Mammary epithelial cell (primary cell): ENCODE measurements at places on chromosomes 5 and 9. TPM values are rescaled to one million over a fixed set of nuclear protein-coding genes. Genes with fewer than 3 reads are reported as not detected.
A peak's percentile ranks its signal among the peaks of the same experiment; 100 is the strongest.

DNA sequence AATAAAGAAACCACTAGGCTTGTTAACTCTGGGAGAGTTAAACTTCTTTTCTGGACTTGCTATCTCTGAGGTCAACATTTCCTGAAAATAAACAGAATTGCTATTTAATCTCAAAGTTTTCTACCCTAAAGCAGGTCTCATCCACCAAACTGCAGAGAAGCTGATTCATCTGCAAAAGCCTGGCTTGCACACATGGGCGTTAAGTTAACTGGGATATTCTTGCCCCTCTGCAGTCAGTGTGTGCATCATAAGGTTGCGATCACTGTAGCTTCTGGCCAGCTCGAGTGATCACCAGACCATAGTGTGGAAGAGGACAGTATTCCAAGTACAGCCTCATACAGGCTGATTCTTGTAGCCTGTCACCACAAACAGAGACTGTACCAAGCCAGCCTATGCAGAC is 99.2 kb downstream of the SPOCK1 start:
- DNase-seq, result no peak

SLF1 gene
- total RNA-seq, result 4.2 TPM

DNA sequence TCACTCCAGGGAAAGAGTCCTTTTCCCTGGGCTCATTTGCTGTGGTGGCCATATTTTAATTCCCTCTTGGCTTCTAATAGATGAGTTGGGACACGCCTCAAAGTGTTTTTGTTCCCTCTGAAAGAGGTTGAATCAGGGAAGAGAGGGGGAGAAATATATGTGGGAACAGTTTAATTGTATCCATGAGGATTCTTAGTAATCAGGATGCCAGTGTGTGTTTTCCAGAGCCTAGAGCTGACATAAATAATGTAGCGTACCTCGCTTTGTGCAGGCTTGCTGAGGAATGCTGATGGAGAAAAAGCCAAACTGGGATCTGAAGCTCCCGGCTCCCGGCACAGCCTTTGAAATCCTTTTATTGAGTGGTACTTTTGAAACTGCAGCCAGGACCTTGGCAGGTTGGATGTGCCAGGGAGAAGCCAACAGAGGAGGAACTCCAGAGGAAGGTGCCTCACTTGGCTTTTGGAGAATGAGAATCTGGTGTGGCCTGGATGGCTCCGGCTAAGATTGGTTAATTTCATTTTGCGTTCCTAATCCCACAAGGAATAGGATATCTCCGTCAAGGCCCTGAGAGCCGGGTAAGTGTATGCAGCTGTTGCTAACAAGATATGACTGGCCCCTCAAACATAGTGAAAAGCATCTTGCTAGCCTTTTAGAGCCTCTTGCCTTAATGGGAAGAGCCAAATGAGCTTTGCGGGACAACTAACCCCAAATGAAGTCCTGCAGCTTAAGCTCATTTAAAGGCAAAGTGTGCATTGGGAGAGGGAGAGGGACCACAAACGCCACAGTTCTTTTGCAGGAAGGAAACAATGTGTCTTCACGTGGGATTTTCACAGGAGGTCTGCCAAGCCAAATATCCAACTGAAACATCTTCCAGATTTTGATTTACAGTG is 471.1 kb upstream of the WWC1 start:
- peak; percentile 7 for DNase-seq

DNA sequence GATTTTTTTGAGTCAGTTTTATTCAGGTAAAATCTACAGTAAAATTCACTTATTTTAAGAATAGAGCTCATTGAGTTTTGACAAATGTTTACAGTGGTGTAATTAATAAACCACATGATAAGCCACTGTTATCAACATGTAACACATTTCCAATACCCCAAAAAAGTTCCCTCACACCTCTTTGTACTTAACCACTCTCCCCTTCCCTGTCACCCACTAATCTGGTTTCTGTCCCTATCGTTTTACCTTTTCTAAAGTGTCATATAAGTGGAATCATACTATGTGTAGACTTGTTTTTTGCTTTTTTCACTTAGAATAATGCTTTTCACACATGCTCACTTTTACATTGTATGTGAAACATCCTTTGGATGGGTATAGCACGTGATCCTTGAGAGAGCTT is 127.2 kb downstream of the KDM4C start:
- no peak for DNase-seq

GRCh38 chr5:77210964-77211690 is 647 bp downstream of the PDE8B start:
- DNase-seq, result no peak

TOR4A gene
- 1.5 TPM for total RNA-seq

- DNase-seq, result peak; percentile 40
These were observed 220.3 kb downstream of the SPATA31D1 start for GRCh38 chr9:82208741-82209450.

- no peak for DNase-seq
These were observed 102.0 kb downstream of the CARTPT start for GRCh38 chr5:71821029-71821428.

GRCh38 chr5:68658810-68659372 is 434.9 kb upstream of the SLC30A5 start:
- no peak for DNase-seq

- DNase-seq, result no peak
These were observed 39.8 kb upstream of the TLE1 start for GRCh38 chr9:81729135-81729534.

- no peak for DNase-seq
These were observed 370.8 kb downstream of the NFIB start for GRCh38 chr9:13943176-13943575.

DNA sequence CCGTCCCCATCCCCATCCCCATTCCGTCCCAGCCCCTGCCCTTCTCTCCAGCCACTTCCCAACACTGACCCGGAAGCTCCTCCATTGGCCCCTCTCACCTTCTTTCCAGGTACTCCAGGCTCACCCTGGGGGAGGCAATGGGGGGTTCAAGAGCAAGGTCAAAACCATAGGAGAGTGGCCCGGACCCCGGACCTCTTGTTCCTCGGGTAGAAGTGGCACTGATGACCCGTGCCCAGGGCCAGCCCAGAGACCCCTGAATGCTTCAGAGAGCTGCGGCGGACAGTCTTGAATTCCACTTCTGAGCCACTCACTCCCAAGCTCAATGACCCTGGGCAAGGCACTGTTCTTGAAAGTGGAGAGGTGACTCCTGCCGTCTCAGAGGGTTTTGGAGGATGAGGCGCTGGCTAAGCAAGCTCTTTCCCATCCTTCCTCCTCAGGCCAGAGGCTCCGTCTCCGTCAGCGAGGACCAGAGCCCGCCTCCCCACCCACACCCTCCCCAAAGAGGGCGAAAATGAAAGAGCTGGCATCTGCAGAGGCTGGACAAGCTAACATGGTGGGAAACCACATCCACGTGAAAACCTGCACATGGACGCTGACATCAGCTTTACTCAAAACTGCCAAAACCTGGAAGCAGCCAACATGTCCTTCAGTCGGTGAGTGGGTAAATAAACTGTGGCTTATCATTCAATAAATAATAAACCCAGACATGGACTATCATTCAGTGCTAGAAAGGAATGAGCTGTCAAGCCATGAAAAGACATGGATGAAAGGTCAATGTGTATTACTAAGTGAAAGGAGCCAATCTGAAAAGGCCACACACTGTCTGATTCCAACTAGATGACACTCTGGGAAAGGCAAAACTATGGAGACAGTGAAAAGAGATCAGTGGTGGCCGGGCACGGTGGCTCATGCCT is 27.3 kb upstream of the PHYKPL start:
- no peak for DNase-seq

- DNase-seq, result no peak
These were observed 33.0 kb downstream of the ZDHHC11B start for GRCh38 chr5:751496-751895.

GRCh38 chr9:38018958-38019602 is 49.9 kb downstream of the SHB start:
- DNase-seq, result peak; percentile 25

PCDHGA2 gene
- total RNA-seq, result 3.0 TPM

MTRR gene
- total RNA-seq, result 36.3 TPM

DNA sequence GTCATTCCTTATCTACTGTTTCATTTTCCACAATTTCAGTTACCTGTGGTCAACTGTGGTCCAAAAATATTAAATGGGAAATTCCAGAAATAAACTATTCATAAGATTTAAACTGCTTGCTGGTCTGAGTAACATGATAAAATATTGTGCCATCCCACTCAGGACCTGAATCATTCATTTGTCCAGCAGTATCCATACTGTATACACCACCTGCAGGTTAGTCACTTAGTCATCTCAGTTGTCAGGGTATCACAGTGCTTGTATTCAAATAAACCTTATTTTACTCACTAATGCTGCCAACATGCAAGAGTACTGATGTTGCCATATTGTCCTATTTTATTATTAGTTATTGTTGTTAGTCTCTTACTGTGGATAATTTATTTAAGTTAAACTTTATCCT is 139.7 kb downstream of the FBXO4 start:
- peak; percentile 96 for DNase-seq

DNA sequence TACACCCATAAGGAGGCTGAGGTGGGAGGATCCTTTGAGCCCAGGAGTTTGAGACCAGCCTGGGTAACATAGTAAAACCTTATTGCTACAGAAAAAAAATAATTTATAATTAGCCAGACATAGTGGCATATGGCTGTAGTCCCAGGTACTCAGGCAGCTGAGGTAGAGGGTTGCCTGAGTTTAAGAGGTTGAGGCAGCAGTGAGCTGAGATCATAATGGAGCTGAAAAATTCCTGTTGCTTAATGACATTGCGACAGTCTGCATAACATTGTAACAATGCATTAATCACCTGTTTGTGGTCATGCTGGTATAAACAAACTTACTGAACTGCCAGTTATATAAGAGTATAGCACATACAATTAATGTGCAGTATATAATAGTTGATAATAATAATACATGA is 214.2 kb downstream of the TRIM32 start:
- peak; percentile 69 for DNase-seq

DNA sequence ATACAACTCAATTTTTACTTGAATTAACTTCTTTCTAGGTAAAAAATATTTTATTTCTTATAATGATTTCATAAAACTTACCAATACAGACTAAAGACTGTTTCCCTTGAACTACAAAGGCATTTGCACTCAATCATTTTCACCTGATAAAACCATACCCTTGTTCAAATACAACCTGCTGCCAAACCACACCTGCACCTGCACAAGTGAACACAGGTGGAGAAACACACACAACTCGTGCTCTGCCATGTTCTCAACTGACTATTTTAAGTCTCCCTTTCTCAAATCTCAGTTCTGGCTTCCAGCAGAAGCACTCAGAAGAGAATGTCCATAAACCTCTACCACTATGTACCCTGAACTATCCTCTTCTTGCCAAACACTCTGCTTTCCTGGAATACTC is 1892.1 kb downstream of the MAT2B start:
- no peak for DNase-seq

PCDHGA3 gene
- total RNA-seq, result 0.83 TPM

TTC39B gene
- total RNA-seq, result 25.5 and 29.7 TPM in 2 replicates

FCN1 gene
- not detected for total RNA-seq

LCN15 gene
- not detected for total RNA-seq
